Memory B cell (primary cell): ENCODE measurements at places on chromosomes 2 and 18.

GRCh38 chr2:12074126-12074844, 327.9 kb downstream of the LPIN1 start:
- H3K27me3 ChIP-seq, result no peaks in the 10 kb centered on the region
- DNase-seq, result no peak
- H3K4me3 ChIP-seq, result no peak overlapping the region
- H3K4me1 ChIP-seq, result peaks cover 39% of the 10 kb centered on the region

GRCh38 chr2:68909793-68910674, 38.8 kb upstream of the BMP10 start:
- no peaks in the 10 kb centered on the region for H3K27me3 ChIP-seq
- DNase-seq, result peak; percentile 72
- H3K36me3 ChIP-seq, result no peaks in the 10 kb centered on the region
- no peak overlapping the region for H3K4me3 ChIP-seq
- peaks cover 27% of the 10 kb centered on the region for H3K4me1 ChIP-seq

DNA sequence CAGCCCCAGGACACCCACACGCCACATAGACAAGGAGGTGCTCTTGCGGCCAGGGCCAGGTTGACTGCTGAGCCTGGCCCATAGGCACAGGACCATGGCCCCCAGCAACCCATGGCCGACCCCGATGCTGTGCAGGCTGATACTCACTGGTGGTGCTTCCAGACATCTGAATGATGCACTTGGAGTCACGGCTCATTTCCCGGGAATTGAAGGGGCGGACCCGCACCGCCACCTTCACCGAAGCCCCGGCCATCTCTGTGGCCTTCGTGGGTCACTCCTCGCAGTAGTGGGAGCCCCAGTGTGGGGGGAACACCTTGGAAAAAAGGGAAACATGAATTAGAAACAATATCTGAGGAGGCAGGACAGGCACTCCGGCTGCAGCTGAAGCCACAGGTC, 22.5 kb downstream of the KIF1A start:
- peaks cover 16% of the 10 kb centered on the region for H3K27me3 ChIP-seq
- DNase-seq, result no peak
- H3K4me3 ChIP-seq, result no peak overlapping the region

DNA sequence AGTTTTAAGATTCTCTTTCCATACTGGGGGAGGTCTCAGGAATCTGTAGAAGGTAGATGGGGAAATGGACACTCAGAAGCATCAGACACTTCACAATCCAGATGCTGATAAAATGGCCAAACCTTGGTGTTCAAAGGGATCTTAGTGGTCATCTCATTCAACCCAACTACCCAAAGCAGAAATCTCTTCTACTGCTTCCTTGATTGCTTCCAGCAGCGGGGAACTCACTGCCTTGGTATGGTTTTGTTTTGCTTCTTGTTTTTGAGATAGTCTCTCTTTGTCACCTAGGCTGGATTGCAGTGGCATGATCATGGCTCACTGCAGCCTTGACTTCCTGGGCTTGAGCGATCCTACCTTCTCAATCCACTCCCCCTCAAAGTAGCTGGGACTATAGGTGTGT, 39.3 kb upstream of the PTMA start:
- DNase-seq, result no peak
- H3K4me3 ChIP-seq, result peak overlapping the region; percentile 94
- peak overlapping the region; percentile 99 for H3K27ac ChIP-seq
- no peaks in the 10 kb centered on the region for H3K36me3 ChIP-seq

GRCh38 chr2:85547089-85547858, 8.3 kb downstream of the MAT2A start:
- H3K36me3 ChIP-seq, result peaks cover 20% of the 10 kb centered on the region
- H3K4me1 ChIP-seq, result peaks cover 12% of the 10 kb centered on the region
- no peaks in the 10 kb centered on the region for H3K27me3 ChIP-seq

- H3K4me1 ChIP-seq, result no peaks in the 10 kb centered on the region
- no peak overlapping the region for H3K4me3 ChIP-seq
These were observed 87.2 kb downstream of the DDX1 start for GRCh38 chr2:15678909-15679308.

- H3K4me3 ChIP-seq, result no peak overlapping the region
- no peak overlapping the region for H3K27ac ChIP-seq
- no peak for DNase-seq
- no peaks in the 10 kb centered on the region for H3K36me3 ChIP-seq
These were observed 1.7 kb upstream of the PRLH start for GRCh38 chr2:237564526-237565131.

- H3K4me3 ChIP-seq, result no peak overlapping the region
- no peak overlapping the region for H3K27ac ChIP-seq
- DNase-seq, result no peak
- H3K4me1 ChIP-seq, result peaks cover 2% of the 10 kb centered on the region
- no peaks in the 10 kb centered on the region for H3K27me3 ChIP-seq
- H3K36me3 ChIP-seq, result peaks cover 37% of the 10 kb centered on the region
These were observed 25.5 kb downstream of the DCAF17 start for GRCh38 chr2:171459498-171459897.

DNA sequence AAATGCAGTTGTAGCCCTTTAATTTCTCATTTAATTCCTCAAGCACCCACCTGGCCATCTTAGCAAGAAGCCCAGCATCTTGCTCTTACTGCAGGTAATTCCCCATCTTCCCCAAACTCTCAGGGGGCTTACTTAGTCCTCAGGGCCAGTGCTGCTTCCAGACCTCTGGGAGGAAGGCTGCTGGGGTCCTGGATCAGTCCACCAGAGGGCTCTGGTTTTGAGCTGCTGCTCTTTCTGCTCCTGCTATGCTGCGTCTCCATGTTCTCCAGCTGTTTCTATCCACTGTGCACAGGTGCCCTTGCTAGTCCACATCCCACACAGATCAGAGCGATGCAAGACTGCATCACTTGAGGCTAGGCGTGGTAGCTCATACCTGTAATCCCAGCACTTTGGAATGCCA, 34.5 kb upstream of the TMEM87B start:
- peaks cover 2% of the 10 kb centered on the region for H3K36me3 ChIP-seq
- H3K4me1 ChIP-seq, result peaks cover 2% of the 10 kb centered on the region
- no peak overlapping the region for H3K4me3 ChIP-seq
- H3K27me3 ChIP-seq, result peaks cover 18% of the 10 kb centered on the region

GRCh38 chr2:222972420-222972819, 79.6 kb upstream of the KCNE4 start:
- H3K4me1 ChIP-seq, result no peaks in the 10 kb centered on the region
- no peak overlapping the region for H3K4me3 ChIP-seq
- H3K27me3 ChIP-seq, result peaks cover 10% of the 10 kb centered on the region
- H3K27ac ChIP-seq, result no peak overlapping the region

DNA sequence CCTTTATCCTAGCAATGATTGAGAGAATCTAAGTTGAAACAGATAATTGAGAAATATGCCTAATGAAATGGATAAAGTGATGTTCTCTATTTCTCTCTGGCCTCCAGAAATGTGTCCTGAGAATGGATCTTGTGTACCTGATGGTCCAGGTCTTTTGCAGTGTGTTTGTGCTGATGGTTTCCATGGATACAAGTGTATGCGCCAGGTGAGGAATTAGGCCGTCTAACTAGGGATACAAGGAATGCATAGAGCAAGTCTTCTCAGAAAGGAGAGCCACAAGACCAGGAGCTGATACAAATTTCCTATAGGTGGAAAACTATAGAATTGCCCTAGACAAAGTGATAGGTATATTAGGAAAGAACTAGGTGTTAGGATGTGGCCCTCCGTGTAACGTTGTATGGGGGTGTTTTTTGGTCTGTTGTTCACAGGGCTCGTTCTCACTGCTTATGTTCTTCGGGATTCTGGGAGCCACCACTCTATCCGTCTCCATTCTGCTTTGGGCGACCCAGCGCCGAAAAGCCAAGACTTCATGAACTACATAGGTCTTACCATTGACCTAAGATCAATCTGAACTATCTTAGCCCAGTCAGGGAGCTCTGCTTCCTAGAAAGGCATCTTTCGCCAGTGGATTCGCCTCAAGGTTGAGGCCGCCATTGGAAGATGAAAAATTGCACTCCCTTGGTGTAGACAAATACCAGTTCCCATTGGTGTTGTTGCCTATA, 592 bp upstream of the CAD start:
- DNase-seq, result no peak
- H3K36me3 ChIP-seq, result peaks cover 11% of the 10 kb centered on the region
- H3K4me3 ChIP-seq, result peak overlapping the region; percentile 99
- peak overlapping the region; percentile 88 for H3K27ac ChIP-seq
- no peaks in the 10 kb centered on the region for H3K27me3 ChIP-seq

DNA sequence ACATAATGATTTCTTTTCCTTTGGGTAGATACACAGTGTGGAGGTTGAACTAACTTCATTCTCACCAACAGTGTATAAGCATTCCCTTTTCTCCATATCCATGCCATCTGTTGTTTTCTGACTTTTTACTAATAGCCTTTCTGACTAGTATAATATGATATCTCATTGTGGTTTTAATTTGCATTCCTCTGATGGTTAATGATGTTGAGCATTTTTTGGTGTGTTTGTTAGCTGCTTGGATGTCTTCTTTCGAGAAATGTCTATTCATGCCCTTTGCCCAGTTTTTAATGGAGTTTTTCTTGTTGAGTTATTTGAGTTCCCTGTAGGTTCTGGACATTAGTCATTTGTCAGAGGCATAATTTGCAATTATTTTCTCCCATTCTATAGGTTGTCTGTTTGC, 59.8 kb downstream of the MARCHF4 start:
- no peaks in the 10 kb centered on the region for H3K4me1 ChIP-seq
- H3K36me3 ChIP-seq, result no peaks in the 10 kb centered on the region
- no peak for DNase-seq
- H3K4me3 ChIP-seq, result no peak overlapping the region
- no peak overlapping the region for H3K27ac ChIP-seq

GRCh38 chr2:103445347-103445746, 683.5 kb downstream of the TMEM182 start:
- no peaks in the 10 kb centered on the region for H3K4me1 ChIP-seq
- H3K36me3 ChIP-seq, result no peaks in the 10 kb centered on the region
- no peak overlapping the region for H3K4me3 ChIP-seq
- H3K27me3 ChIP-seq, result no peaks in the 10 kb centered on the region
- no peak for DNase-seq

- no peak overlapping the region for H3K27ac ChIP-seq
- DNase-seq, result no peak
- no peaks in the 10 kb centered on the region for H3K27me3 ChIP-seq
- no peaks in the 10 kb centered on the region for H3K4me1 ChIP-seq
These were observed 150.5 kb downstream of the EN1 start for GRCh38 chr2:118696786-118697465.

DNA sequence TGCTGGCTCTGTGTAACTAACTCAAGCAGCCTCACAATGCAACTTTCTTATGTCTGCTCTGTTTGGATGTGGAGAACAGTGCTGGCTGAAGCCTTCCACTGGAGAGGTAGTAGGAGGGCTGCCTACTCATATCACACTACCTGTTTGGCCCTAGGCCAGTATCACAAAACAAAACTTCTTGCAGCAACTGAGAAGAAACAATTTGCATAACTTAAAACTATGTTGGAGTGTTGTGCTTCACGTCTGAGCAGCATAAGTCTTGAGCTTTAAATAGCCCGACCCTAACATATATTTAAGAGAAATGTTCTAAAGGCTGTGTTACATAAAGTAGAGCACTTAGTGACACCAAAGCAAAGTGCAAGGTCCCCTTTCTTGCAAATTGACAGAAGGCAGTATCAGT, 204.9 kb upstream of the ACVR2A start:
- peaks cover 3% of the 10 kb centered on the region for H3K4me1 ChIP-seq
- H3K27ac ChIP-seq, result no peak overlapping the region

- H3K36me3 ChIP-seq, result no peaks in the 10 kb centered on the region
- DNase-seq, result no peak
- H3K4me3 ChIP-seq, result no peak overlapping the region
- H3K27ac ChIP-seq, result no peak overlapping the region
- H3K4me1 ChIP-seq, result no peaks in the 10 kb centered on the region
These were observed 521.8 kb upstream of the ZEB2 start for GRCh38 chr2:145041706-145042105.

- no peak overlapping the region for H3K27ac ChIP-seq
- no peaks in the 10 kb centered on the region for H3K27me3 ChIP-seq
- DNase-seq, result no peak
- no peaks in the 10 kb centered on the region for H3K36me3 ChIP-seq
- H3K4me3 ChIP-seq, result no peak overlapping the region
These were observed 39.7 kb downstream of the CDH19 start for GRCh38 chr18:66564236-66564635.

- no peak for DNase-seq
- no peak overlapping the region for H3K4me3 ChIP-seq
- peaks cover 38% of the 10 kb centered on the region for H3K36me3 ChIP-seq
- peak overlapping the region; percentile 45 for H3K27ac ChIP-seq
These were observed 78.5 kb upstream of the ALPP start for GRCh38 chr2:232299927-232300674.

- no peaks in the 10 kb centered on the region for H3K4me1 ChIP-seq
- H3K4me3 ChIP-seq, result no peak overlapping the region
- DNase-seq, result no peak
- no peak overlapping the region for H3K27ac ChIP-seq
- H3K27me3 ChIP-seq, result no peaks in the 10 kb centered on the region
- no peaks in the 10 kb centered on the region for H3K36me3 ChIP-seq
These were observed 476.5 kb upstream of the TRIB2 start for GRCh38 chr2:12240206-12240605.

DNA sequence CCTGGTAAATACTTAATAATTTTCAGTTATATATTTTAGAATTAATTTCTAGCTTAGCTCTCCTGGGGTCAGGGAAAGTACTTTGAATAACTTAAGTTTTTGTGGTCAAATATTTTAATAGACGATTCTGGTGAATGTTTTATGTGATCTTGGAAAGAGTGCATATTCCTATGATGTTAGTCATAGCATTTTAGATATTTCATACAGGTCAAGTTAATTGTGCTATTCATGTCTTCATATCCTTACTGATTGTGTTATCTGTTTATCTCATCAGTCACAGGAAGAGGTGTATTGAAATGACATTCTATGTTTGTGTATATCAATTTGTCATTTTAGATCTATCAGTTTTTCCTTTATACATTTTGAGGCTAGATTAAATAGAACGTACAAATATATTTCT, 576.2 kb downstream of the CPS1 start:
- H3K27ac ChIP-seq, result no peak overlapping the region
- H3K27me3 ChIP-seq, result no peaks in the 10 kb centered on the region
- H3K4me3 ChIP-seq, result no peak overlapping the region

DNA sequence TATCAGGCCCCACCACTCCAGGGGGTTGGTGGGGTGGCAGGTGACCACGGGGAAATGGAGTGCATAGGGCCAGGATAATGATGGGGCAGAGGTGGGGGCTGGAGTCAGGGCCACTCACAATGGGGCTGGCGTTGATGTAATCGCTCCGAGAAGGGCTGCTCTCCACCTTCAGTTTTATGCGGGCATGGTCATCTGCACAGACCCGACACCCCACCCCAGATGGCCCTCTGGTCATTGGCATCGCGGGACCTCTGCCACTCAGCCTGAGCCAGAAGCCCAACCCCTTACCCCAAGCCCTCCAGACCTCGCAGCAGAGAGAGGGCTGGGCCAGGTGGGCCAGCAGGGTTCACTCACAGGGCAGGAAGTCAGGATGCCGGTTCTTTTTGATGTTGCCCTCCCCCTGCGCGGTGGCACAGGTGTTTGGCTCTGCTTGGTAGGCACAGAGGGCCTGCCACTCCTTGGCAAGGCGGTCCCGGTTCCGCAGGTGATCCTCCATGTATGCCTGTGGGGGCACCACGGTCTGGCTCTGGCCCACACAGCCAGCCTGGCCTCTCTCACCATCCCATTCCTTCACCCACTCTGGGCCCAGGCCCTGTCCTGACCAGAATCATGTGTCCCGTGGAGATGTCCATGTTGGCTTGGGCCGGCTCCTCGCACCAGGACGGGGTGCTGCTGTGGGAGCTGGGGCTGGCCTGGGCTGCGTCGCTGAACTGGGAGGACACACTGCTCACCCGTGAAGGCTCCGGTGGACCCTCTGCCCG, 12.4 kb downstream of the PTPRN start:
- DNase-seq, result no peak
- no peaks in the 10 kb centered on the region for H3K36me3 ChIP-seq
- H3K4me1 ChIP-seq, result peaks cover 10% of the 10 kb centered on the region
- H3K4me3 ChIP-seq, result no peak overlapping the region
- no peak overlapping the region for H3K27ac ChIP-seq
- peaks cover 5% of the 10 kb centered on the region for H3K27me3 ChIP-seq
